PC-9 (cell line): ENCODE measurements at places on chromosomes 7 and 10.

DNA sequence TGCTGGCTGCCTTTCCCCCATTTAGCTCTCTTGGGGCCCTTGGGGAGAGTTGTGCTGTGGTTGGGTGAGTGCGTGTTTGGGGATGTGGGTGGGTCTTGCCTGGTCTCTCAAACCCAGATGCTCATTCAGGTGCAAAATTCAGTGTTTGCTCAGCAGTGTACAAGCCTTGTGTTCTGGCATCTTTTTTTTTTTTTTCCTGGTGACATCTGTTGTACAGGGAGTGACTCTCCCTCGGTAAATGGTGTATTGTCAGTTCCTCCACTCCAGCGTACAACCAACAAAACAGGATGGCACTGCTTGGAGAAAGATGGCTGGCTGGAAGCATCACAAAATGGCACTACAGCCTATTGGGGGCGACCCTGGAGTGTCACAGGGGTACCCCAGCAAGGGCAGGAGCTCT is 75.5 kb downstream of the LRMDA start:
- DNase-seq, result no peak

DNA sequence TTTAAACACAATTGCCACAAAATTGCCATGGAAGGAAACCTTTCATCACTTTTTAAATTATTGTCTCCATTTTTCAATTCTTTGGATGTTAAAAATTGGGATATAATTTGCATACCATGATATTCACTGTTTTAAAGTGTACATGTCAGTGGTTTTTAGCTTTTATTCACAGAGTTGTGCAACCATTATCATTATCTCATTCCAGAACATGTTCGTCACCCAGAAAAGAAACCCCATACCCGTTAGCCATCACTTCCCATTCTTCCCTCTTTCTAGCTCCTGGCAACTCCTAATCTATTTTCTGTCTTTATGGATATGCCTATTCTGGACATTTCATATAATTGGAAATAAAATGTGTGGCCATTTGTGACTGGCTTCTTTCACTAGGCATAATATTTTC is 260.3 kb upstream of the FERD3L start:
- DNase-seq, result no peak

DNA sequence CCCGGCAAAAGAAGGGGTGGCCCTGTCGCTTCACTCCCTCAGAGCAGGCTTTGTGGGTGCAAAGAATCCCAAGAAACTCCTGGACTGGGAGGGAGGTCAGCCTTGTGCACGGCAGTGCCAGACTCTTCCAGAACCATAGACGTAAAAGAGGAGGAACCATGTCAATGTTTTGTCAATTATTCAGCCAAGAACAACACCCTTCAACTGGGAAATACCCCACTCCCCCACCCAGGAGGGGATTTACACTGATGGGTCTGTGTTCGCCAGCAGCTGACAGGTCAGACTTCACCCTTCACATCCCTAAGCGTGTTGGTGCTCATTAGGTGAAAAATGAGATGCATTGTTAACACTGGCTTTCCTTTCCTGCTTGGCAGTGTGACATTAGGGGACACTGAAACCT is 116.8 kb upstream of the BMPER start:
- no peak for DNase-seq

DNA sequence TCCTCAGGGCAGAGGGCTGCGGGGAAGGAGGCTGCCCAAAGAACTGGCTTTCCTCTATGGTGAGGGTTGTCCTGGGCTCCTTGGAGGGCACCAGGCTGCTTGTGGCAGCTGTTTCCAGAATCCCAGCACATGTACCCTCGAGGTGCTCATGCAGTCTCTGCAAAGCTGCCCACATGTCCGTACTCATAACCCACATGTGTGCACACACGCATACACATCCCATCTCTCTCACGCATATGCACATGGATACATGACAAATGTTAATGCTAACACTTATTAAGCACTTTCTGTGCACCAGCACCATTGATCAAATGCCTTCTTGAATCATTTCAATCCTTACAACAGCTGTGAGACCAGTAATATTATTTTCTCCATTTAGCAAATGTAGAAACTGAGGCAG is 36.3 kb upstream of the COMTD1 start:
- no peak for DNase-seq

DNA sequence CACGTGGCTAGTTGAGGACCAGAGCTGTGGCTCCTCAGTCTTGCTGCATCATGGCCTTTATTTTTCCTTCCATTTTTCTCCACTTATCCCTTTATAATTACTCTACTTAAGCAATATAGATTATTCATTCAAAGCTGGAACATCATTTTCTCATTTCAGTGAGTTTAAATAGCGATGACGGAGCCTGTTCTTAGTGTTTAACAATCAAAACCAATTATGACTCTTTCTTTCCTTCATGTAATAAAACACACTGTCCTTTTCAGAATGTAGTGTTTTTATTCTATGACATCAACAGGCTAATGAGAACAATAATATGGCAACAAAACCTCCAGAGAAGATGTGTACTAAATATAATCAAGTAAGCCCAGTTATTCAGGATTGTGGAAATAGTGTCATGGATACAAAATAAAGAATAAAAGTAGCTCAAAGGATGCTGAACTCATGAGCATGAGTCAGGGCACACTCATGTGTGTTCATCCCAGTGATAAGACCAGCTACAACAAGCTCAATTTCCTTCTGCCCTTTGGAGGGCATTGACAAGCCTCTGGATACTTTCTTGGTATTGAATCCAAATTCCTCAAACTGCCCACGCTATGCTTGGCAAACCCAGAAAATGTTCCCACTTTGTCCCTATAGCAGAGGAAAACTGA is 188.4 kb downstream of the CYP26A1 start:
- no peak for DNase-seq

- no peak for DNase-seq
Measured at GRCh38 chr7:117446220-117446815, 19.0 kb upstream of the ASZ1 start.
